CD8-positive, alpha-beta memory T cell (primary cell): ENCODE measurements at places on chromosomes 12 and 14. TPM values are rescaled to one million over a fixed set of nuclear protein-coding genes. Genes with fewer than 3 reads are reported as not detected.

The SLC2A14 gene
- 0.15 TPM for total RNA-seq

The FOXG1 gene
- not detected for total RNA-seq

GRCh38 chr12:102430661-102431060 lies 49.7 kb downstream of the IGF1 start:
- no peaks in the 10 kb centered on the region for H3K4me1 ChIP-seq
- no peaks in the 10 kb centered on the region for H3K36me3 ChIP-seq
- no peaks in the 10 kb centered on the region for H3K27me3 ChIP-seq
- no peak overlapping the region for H3K4me3 ChIP-seq
- no peak overlapping the region for H3K27ac ChIP-seq
- no peak for DNase-seq

- H3K36me3 ChIP-seq, result no peaks in the 10 kb centered on the region
- DNase-seq, result no peak
- H3K27ac ChIP-seq, result no peak overlapping the region
- H3K4me1 ChIP-seq, result no peaks in the 10 kb centered on the region
Measured at GRCh38 chr14:32601906-32602305, 272.8 kb downstream of the AKAP6 start.

GRCh38 chr12:99732131-99732530 lies 84.6 kb downstream of the GARIN6 start:
- H3K27ac ChIP-seq, result no peak overlapping the region
- DNase-seq, result no peak
- no peaks in the 10 kb centered on the region for H3K4me1 ChIP-seq
- no peak overlapping the region for H3K4me3 ChIP-seq
- H3K36me3 ChIP-seq, result no peaks in the 10 kb centered on the region
- no peaks in the 10 kb centered on the region for H3K27me3 ChIP-seq

DNA sequence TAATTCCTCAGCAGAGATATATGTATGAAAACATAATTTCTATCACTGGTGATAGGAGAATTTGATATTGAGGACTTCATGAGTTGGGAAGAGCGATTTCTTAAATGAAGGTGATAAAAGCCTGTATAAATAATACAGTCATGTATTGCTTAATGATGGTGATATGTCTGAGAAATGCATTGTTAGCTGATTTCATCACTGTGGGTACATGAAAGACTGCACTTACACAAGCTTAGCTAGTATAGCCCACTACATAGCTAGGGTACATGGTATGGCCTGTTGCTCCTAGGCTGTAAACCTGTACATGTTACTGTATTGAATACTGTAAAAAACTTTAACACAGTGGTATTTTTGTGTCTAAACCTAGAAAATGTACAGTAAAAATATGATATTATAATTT lies 63.4 kb downstream of the ANO4 start:
- no peaks in the 10 kb centered on the region for H3K4me1 ChIP-seq
- H3K27ac ChIP-seq, result no peak overlapping the region
- H3K4me3 ChIP-seq, result no peak overlapping the region
- H3K36me3 ChIP-seq, result no peaks in the 10 kb centered on the region
- no peak for DNase-seq

DNA sequence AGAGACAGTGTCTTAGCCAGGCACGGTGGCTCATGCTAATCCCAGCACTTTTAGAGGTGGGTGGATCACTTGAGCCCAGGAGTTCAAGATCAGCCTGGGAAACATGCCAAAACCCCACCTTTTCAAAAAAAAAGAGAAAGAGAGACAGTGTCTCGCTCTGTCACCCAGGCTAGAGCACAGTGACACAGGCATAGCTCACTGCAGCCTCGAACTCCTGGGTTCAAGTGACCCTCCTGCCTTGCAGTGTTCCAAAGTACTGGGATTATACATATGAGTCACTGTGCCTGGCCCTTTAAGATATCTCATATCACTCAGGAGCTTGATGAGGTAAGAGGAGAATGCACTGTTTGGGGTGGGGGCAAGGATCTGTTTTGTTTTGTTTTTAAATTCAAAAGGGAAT lies 48.1 kb upstream of the LTBP2 start:
- peaks cover 18% of the 10 kb centered on the region for H3K36me3 ChIP-seq
- H3K4me3 ChIP-seq, result no peak overlapping the region
- no peak for DNase-seq
- no peaks in the 10 kb centered on the region for H3K4me1 ChIP-seq

- H3K36me3 ChIP-seq, result no peaks in the 10 kb centered on the region
- DNase-seq, result no peak
- peaks cover 4% of the 10 kb centered on the region for H3K27me3 ChIP-seq
- no peak overlapping the region for H3K4me3 ChIP-seq
- H3K4me1 ChIP-seq, result no peaks in the 10 kb centered on the region
Measured at GRCh38 chr12:109014984-109015765, 5.7 kb downstream of the SVOP start.

- H3K36me3 ChIP-seq, result no peaks in the 10 kb centered on the region
- DNase-seq, result no peak
- no peak overlapping the region for H3K4me3 ChIP-seq
- no peaks in the 10 kb centered on the region for H3K27me3 ChIP-seq
Measured at GRCh38 chr12:82407481-82407880, 49.2 kb downstream of the METTL25 start.

DNA sequence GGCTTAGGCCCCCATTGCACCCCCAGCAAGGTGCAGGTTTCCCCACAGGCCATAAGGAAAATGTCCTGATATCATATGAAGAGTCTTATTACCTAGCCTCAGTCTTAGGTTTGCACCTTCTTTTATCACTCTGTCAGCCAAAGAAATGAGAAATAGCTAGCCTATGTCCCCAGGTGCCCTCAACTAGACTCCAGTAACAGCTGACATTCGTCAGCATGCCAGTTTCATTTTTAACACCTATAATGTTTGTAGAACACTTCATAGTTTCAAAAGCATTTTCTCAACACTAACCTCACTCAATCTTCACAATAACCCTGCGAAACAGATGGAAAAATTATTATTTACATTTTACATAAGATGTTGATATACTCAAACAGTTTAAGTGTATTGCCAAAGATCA lies 24.0 kb upstream of the OR10P1 start:
- DNase-seq, result no peak
- no peak overlapping the region for H3K27ac ChIP-seq
- no peaks in the 10 kb centered on the region for H3K4me1 ChIP-seq
- H3K4me3 ChIP-seq, result no peak overlapping the region

DNA sequence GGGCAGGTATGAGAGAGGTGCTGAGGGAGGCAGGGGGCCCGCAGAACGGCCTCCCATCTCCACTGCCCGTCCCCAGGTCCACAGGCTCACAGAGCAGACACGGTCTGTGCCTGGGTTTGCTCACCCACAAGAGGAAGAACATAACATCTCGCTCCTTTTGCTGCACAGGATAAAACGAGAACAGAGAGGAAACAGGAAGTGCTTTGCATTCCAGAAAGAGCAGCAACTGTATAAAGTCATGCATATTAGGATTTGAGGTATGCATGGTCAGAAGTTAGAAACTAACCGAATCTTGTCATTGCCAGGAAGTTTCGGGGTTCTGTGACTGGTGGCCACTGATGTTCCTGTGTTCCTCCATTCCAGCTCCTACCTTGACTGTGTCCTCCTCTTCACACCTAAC lies 25.0 kb downstream of the NTF3 start:
- no peak for DNase-seq
- H3K4me3 ChIP-seq, result no peak overlapping the region
- no peak overlapping the region for H3K27ac ChIP-seq
- H3K27me3 ChIP-seq, result no peaks in the 10 kb centered on the region
- no peaks in the 10 kb centered on the region for H3K36me3 ChIP-seq

The TAS2R14 gene
- 0.55 TPM for total RNA-seq

DNA sequence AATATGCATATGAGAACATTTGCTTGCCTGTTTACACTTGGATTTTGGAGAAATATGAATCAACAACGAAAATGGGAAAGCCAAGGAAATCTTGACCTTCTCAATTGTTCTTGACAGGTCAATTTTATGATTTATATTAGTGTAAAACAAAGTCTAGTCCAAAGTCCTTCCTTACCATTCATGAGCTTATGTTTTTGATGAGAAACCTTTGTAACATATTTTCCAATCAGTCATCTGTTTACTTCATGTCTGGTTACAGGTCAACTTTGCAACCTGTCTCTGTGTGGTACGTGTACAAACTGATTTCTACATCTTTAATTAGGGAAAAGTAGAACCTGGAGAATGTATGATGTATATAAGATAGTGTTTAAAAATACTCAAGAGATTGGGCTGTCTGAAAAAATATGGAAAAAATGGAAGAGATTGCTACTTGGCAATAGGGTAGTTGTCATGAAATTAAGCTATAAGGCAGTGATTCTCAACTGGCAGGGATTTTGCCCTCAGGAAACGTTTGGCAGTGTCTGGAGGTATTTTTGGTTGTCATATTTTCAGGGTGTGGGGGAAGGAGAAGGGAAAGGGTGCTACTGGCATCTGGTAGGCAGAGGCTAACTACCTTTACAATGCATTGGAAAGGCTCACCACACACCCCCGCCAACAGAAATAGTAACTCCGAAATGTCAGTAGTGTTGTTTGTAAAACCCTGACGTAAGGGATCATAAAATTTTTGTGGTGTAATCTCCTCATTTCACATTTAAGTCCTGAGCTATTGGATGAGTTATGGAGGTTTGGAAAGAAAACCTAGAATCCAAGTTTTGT lies 110.4 kb upstream of the PTPRB start:
- no peak overlapping the region for H3K4me3 ChIP-seq
- no peak overlapping the region for H3K27ac ChIP-seq
- H3K36me3 ChIP-seq, result no peaks in the 10 kb centered on the region
- H3K27me3 ChIP-seq, result no peaks in the 10 kb centered on the region

DNA sequence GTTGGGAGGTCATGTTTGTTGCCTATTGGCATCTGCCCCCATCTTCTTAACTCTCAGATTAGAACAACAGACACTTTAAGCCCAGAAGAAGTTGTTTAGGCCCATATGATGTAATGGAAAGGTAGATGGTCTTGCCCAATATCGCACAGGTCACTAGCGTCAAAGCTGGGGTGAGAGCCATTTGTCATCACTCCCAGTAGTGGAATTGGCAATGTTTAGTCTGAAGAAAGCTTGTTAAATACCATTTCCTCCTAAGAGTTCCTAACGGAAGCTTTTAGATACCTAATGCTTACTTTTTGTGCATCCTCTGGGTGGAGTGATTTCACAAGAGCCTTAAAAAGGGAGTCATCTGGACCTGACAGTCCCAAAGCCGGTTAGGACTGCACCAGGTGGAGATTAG lies 125.4 kb downstream of the DACT1 start:
- H3K36me3 ChIP-seq, result no peaks in the 10 kb centered on the region
- no peaks in the 10 kb centered on the region for H3K4me1 ChIP-seq
- H3K27me3 ChIP-seq, result no peaks in the 10 kb centered on the region
- H3K27ac ChIP-seq, result no peak overlapping the region
- DNase-seq, result no peak

DNA sequence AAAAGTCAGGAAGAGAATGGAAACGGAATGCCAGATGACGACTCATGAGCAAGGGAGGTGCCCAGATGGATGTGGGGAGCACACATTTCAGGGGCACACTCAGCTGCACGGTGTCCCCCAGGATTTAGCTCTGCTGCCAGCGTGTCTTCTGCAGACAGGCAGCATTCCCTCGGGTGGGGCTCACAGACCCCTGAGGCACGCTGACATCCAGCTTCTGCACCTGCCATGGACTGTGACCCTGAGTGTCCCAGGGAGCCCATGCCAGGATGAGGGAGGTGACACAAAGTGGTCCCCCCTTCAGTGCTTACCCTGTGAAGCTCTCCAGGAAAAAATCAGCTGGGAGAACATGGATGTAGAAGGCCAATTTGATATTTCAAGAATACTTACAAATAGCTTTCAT lies 84.2 kb downstream of the PIWIL1 start:
- DNase-seq, result no peak
- no peak overlapping the region for H3K27ac ChIP-seq
- no peaks in the 10 kb centered on the region for H3K27me3 ChIP-seq
- no peak overlapping the region for H3K4me3 ChIP-seq

DNA sequence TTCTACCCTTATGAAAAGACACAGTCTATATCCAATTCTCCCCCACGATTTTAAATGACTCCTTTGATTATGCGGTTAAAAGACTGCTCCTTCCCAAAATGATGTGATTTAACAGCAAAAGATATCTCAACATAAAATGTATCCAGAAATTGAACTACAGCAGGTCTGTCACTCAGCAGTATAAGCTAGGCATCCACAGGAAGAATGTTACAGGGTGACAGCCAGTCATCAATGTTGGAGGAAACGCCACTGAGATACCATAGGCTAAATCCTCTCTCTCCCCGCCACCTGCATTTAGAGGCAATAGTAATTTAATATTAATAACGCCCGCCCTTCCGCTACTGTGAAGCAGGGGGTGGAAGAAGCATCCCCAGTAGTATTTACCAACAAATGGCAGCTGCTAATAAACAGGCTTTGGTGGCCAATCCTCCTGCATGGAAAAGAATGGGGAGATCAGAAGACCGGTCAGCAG lies 613 bp downstream of the RECQL start:
- H3K4me1 ChIP-seq, result peaks cover 56% of the 10 kb centered on the region
- DNase-seq, result no peak
- H3K4me3 ChIP-seq, result peak overlapping the region; percentile 92
- H3K27me3 ChIP-seq, result no peaks in the 10 kb centered on the region

DNA sequence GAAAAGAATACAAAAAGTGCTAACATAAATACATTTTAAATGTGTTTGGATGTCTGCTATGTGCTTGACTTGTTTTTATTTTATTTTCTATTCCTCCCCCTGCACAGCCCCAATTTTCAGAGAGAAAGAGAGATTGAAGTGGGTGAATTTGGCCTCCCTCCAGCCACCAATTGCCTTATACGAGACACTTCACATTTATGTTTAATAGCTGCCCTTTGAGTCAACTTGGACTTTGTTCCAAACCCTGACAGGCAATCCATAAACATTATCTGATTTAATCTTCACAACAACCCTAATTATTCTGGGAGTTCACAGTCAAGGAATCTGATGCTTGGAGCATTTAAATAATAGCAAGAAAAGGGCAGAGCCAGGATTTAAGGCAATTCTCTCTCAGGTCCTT lies 161.7 kb downstream of the SLC15A4 start:
- H3K27ac ChIP-seq, result no peak overlapping the region
- no peak overlapping the region for H3K4me3 ChIP-seq
- no peaks in the 10 kb centered on the region for H3K27me3 ChIP-seq
- no peaks in the 10 kb centered on the region for H3K4me1 ChIP-seq
- no peaks in the 10 kb centered on the region for H3K36me3 ChIP-seq

DNA sequence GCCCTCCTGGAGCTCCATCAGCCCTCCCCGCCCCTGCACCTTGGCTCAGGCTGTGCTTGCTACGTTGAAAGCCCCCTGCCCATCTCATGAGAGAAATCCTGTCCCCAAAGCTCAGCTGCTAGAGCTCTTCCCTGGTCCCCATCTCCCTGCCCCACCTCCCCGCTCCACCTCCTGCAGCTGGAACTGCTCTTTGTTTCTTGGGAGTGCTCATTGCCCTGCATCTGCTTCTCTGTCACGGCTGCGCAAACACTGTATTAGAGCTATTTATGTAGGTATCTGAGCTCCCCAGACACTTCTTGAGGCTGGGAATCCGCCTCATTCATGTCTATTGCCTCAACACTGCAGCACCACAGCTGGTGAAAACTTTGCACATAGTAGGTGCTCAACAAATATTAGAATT lies 32.8 kb upstream of the PRIMA1 start:
- H3K36me3 ChIP-seq, result no peaks in the 10 kb centered on the region
- H3K27me3 ChIP-seq, result no peaks in the 10 kb centered on the region
- no peak for DNase-seq
- no peaks in the 10 kb centered on the region for H3K4me1 ChIP-seq
- H3K4me3 ChIP-seq, result no peak overlapping the region

- no peaks in the 10 kb centered on the region for H3K27me3 ChIP-seq
- no peak for DNase-seq
- H3K27ac ChIP-seq, result no peak overlapping the region
- H3K4me1 ChIP-seq, result no peaks in the 10 kb centered on the region
- no peak overlapping the region for H3K4me3 ChIP-seq
- no peaks in the 10 kb centered on the region for H3K36me3 ChIP-seq
Measured at GRCh38 chr12:18998343-18999261, 130.9 kb upstream of the PLEKHA5 start.

GRCh38 chr14:30450631-30451545 lies 108.1 kb upstream of the G2E3 start:
- H3K4me3 ChIP-seq, result no peak overlapping the region
- no peaks in the 10 kb centered on the region for H3K36me3 ChIP-seq
- H3K27ac ChIP-seq, result no peak overlapping the region
- no peak for DNase-seq
